ENCODE measurements at places on chromosomes 2 and 18.

- no peak for DNase-seq
Observed at GRCh38 chr2:102473020-102473419, at the start of gene SLC9A4. Gene SLC9A4, plus strand, starts transcription at chr2:102473226. Its CDS starts 534 bp downstream, at chr2:102473760.

GRCh38 chr2:25651782-25652455, 21.5 kb downstream of the DTNB start:
- no peak for DNase-seq

DNA sequence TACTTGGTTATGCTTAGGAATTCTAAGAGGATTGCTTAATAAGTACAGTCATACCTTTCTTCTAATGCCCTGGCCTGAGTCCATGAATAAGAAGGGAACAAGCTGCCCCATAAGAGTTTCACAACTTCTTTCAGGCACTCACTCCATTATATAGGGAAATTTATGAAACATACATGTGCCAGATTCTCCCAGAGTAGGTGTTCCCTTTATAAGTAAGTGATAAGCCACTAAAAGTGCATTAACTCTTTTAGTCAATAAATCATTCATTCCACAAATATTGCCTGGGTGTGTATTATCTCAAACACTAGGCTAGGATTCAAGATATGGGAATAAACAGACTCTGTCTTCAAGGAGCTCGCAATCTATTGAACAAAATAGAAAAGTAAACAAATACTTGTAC, 84.5 kb upstream of the RBBP8 start:
- DNase-seq = no peak

- DNase-seq = no peak
Observed at GRCh38 chr2:45220227-45220626, 211.0 kb upstream of the SIX2 start.

GRCh38 chr2:109320195-109320922, 191.4 kb downstream of the SH3RF3 start:
- no peak for DNase-seq

- no peak for DNase-seq
Observed at GRCh38 chr18:50727721-50728471, 91.9 kb downstream of the MRO start.

DNA sequence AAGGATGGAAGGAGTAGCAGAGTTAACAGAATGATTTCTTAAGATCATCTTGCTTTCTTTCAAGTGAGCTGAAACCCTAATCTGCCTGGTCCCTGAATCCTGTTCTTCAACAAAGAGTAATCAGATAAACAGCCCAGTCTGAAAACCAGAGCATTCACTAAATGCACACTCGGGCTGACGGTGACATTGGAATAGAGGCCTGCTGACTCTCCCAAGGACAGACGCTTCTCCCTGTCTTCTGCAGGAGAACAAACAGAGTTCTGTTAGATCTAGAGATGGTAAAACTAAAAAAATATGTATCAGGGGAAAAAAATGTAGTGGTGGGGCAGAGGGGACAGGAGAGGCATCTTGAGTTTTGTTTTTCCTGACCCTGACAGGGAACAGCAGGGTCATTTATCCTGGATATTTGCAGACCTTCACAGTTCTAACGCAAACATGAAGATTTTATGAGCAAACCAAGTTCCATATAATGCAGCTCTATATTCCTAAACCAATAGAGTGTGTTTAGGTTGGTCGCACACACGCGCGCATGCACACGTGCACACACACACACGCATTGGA, 7.3 kb downstream of the MATN3 start:
- no peak for DNase-seq

GRCh38 chr2:158221063-158222020, 119.7 kb downstream of the UPP2 start:
- DNase-seq = no peak

DNA sequence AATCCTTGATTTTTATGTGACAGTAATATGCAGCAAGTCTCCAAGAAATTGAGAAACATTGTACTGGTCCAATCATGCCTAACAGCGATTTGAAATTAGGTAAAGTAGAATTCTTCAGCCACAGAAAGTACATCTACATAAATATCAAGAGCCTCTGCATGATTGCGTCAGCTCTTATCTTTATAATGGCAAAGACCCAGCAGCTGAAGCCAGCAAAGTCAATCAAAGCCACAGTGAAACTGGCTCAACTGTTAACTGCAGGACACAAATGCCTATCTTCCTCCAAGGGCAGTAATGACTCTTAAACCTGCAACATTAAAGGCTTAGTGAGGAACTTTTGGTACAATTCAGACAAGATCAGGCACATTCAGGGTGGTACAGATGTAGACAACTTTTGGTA, 102.5 kb downstream of the BARD1 start:
- DNase-seq = no peak

DNA sequence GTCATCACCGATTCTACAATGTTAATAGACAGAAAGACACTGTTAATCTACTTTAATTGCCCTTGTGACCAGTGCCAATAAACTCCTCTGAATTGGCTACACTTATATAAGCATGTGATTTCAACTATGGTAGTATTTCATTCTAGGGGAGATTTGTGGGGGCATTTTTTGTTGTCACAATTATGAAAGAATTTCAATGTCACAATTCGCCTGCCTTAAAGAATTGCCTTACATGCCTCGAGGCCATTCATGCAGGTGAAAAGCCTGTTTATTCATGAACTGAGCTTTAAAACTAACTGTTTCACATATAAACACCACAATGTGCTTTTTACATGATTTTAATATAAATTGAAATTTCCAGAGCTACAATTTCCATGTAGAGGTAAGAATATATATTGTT, 162.8 kb downstream of the GCA start:
- DNase-seq = no peak

DNA sequence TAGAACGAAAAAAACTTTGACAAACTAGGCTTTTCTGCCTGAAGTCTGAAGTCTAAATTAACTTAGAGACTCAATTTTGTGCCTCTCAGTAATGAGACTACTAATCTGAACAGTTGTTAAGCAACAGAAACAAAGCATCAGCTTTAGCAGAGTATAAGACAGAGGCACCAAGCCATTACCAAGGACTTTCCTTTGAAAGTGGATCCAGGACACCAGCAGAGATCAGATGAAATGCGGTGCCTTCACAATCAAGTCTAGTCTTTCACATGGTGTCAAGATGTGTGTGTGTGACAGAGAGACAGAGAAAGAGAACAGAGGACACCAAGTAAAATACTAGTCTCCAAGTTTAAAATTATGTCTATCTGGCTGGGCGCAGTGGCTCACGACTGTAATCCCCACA, 1502.9 kb downstream of the LRP1B start:
- DNase-seq = no peak

GRCh38 chr2:225282858-225283710, 116.4 kb upstream of the NYAP2 start:
- DNase-seq = no peak

DNA sequence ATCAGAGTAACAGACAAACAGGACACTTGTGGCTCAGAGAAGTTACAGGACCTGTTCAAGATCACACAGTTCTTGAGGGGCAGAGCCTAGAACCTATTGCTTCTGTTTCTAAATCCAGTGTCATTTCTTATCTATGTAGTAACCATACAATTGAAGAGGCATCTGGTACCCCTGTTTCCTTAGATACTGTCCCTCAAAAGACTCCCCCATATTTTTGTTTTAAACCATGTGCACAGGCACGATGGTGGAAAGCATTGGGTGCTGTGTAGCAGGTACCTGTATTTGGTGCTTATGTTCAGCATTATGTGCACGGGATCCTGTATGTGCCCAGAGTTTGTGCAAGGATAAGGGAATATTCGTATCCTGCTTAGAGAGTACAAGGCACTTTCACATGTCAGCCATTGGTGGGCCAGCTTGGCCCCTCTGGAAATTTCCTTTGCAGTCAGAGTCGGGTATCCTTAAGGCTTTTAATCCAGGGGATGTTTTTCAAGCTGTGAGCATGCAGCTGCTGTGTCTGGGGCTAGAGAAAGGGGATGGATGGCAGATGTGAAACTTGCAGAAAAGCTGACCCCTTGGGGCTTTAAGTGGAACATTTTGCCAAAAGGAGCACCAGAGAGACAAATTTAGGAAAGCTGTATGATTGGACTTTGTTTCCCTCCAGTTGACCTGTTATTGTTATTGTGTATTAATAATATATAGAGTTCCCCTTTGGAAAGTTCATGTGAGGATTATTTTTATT, 2.1 kb downstream of the LBH start:
- DNase-seq = no peak

GRCh38 chr2:226187616-226188015, 612.0 kb downstream of the IRS1 start:
- DNase-seq = no peak

- no peak for DNase-seq
Observed at GRCh38 chr18:5475267-5475666, 68.5 kb downstream of the EPB41L3 start.

- DNase-seq = no peak
Observed at GRCh38 chr18:3283253-3283863, 21.4 kb downstream of the MYL12B start.

DNA sequence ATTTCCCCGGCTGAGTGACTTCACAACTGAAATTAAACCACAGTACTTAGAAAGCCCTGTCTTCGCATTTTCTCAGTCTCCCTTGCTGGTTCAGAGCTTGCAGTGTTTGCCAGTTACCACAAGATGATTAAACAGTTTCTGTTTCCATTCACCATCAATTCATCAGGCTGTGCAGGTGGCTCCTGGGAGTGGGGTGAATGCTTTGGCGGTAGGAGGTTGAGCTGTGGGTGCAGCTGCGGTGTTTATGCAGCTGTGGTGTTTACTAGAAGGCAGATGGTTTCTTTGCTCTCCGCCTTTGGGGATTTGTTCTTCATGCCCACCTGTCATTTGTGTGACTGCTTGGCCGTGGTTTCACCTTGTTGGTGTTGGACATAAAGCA, 16.1 kb downstream of the ACOXL start:
- DNase-seq = no peak

DNA sequence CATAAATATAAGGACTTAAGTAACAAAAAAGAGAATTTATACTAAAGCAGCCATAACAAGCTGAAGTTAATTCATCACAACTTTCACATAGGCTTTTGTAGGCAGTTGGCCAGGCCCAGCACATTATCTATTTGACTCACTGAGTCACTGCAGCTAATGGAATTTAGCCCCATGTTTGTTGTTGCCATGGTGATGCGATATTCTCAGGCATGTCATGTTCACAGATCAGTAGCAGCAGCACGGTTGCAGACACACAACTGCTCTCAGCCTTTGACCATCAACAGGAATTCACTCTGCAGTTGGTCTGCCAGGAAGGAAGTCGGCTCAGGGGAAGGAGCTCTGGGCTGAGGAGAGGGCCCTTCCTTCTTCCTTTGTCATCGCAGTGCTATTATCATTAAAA, 639.8 kb downstream of the TMEM182 start:
- no peak for DNase-seq

DNA sequence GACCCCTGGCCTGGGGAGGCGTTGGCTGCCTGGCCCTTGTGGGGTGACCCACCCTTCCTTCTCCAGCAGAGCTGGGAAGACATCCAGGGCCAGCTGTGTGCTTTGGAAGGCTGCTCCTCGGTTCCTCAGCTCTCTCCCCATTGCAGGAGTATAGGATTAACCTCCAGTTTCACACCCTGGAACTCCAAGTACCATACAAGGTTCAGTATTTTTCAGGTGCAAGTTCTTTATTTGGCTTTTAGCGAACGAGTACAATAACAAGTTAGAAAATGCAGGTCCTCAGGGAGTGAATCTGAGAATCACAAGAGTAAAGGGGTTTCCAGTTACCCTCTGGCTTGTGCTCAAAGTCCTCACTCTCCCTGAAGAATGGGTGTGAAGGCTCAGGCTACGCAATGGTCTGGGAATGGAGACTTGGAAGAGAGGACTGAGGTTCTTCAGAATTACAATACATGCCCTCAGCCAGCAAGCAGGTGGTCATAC, 101.2 kb downstream of the APOB start:
- DNase-seq = no peak

- DNase-seq = no peak
Observed at GRCh38 chr2:85862426-85862825, 26.4 kb downstream of the ST3GAL5 start.

GRCh38 chr2:23452372-23452771, 67.4 kb downstream of the KLHL29 start:
- no peak for DNase-seq

DNA sequence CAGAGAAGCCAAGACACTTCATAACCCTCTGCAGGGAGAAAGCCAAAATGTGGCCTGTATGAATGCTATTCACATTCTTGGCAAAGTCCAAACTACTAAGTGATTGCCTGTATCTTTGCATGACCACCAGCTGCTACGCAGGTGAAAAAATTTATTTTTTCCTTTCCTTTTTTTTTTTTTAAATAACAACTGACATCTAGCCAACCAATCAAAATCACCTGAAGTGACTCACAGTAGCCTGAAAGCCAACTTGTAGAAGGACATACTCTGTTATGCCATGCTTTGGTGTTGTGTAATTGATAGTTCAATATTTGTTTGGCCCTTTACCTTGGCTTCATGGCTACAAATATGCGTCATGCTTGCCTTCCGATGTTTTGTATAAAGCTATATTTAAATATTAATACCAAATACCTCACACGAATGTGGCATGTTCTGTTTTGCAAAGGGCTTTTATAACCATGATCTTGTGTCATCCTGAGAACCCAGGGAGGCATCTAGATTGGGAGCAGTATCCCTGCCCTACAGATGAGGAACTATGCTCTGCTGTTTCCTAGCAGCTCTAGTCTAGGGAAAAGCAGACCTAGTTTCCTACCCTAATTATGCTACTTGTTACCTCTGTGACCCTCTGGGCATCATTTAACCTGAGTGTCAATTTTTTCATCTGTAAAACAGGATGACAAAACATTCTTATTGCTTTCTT, 102.1 kb downstream of the MYOM1 start:
- DNase-seq = no peak
